ENCODE measurements at places on chromosomes 5 and 9.

DNA sequence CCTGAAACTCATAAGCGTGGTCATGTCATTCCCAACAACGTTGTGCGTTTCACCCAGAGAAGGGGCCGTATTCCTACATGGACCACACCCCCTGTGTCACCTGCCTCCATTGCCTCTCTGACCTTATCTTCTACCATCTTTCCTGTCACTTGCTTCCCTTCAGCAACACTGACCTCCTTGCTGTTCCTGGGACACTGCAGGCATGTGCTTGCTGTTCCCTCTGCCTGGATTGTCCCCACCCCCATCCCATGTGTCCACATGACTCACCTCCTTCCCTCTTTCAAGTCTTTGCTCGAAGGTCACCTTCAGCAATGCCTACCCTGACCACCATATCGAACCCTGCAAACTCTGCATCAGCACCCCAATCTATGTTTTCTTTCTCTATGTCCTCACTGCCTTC is 133.2 kb upstream of the ZNF618 start:
- no peak for DNase-seq

- DNase-seq: no peak
These were observed 657.0 kb upstream of the WWC1 start for GRCh38 chr5:167634432-167634831.

GRCh38 chr5:124292322-124292855 is 454.1 kb downstream of the ZNF608 start:
- DNase-seq: no peak

- DNase-seq: no peak
These were observed 883 bp upstream of the RNF145 start for GRCh38 chr5:159210210-159210661.

- no peak for DNase-seq
These were observed 228.0 kb downstream of the TLE4 start for GRCh38 chr9:79799691-79800335.

All from activated CD4-positive, alpha-beta T cell treated with anti-CD3 and anti-CD28 coated beads for 1 hour (primary cell).